ENCODE measurements at places on chromosomes 2 and 18.

DNA sequence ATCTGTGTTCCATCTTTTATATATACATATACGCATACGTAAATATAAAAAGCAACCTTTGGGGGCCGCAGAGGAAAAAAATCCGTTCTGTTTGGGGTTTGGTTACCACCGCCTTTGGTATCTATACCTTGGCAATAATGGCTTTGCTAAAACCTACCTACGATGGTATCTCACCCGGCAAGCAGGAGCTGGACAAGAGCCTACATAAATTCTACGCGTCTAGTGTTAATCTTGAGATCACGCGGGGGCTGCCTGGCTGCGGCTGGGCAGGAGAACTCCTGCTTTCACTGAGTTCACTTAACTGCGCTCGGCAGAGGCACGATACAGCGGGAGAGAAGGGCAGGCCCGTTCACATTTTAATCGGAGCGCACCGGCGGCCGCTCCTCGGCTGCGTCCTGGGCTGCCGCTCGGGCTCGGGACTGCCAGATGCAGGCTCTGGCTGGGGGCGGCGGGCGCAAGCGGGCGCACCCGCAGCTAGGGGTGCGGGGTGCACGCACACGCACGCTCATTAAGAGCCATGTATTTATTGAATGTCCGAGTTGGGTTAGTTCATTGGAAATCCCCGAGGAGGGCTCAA, 1.7 kb upstream of the POU3F3 start:
- no peak for DNase-seq

DNA sequence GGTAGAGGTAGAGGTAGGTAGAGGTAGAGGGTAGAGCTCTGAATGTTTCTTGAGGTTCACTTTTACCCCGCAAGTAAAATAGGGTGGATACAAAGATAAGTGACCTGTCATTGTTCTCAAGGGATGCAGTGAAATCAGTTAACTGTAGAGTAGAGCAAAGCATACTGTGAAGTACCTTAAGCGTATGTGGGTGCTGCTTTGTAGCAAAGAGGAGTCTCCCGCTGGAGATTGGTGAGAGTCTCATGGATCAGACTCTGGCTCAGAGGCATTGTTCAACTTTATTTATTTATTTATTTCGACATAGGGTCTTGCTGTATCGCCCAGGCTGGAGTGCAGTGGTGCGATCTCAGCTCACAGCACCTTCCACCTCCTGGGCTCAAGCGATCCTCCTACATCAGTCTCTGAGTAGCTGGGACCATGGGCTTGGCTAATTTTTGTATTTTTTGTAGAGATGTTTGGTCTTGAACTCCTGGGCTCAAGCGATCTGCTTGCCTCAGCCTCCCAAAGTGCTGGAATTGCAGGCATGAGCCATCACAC, 38.7 kb downstream of the MTA3 start:
- DNase-seq, result no peak

DNA sequence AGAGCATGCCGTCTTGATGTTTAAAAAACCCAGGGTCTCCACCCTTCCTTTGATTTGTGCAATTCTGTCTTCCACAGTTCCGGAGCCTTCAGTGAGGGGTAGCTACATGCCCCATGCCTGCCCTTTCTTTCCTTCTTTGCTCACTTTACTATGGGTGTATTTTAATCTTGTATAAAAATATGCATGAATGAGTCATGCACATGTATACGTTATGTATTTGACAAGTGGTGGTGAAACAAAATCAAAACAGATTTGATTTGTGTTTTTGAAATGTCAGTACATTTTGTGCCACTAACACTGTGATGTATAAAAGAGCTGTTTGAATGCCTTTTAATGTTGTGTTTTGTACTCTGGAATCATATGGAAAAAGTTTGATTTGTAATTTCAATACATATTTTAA, 126.5 kb downstream of the RNF144A start:
- no peak for DNase-seq

- no peak for DNase-seq
Measured at GRCh38 chr2:238227587-238228032, 12.2 kb downstream of the HES6 start.

GRCh38 chr2:28615706-28616105, 119.8 kb downstream of the PLB1 start:
- no peak for DNase-seq

DNA sequence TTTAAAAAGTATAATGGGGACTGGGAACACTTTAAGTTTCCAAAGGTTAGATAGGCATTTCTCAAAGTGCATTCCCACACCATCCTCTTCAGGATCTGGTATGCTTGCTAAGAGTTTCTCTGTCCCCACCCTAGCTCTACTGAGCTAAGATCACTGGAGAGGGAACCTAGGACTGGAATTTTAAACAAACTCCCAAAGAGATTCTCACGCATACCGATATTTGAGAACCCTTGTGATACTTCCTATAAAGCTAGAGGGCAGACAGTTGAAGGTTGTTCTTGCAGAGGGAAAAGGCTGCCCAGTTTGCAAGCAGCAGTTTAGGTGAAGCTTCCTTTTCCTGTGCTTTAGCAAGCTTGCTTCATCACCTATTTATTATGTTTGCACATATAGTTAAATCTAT, 3.6 kb downstream of the CNRIP1 start:
- no peak for DNase-seq

DNA sequence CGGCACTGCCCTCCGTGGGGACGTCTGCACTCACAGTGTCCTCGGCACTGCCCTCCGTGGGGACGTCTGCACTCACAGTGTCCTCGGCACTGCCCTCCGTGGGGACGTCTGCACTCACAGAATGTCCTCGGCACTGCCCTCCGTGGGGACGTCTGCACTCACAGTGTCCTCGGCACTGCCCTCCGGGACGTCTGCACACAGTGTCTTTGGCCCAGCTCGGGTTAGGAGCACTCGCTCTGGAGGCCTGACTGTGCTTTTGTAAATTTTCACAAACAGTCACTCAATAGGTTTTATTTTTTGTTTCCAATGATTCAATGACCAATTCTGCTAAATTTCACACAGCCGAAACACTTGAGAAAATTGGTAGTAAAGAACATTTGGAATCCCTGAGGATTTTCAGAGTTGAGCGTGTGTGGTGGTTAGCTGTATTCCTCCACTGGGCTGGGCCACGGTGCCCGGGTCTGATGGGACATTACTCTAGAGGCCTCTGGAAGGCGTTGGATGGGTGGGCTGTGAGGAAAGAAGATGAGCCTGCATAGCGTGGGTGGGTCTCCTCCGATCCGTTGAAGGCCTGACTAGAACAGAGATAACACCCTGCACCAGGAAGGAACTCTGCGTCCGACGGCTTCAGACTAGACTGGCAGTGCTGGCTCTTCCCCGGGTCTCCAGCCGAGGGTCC, 134.8 kb downstream of the RTP5 start:
- DNase-seq, result no peak

- DNase-seq, result peak; percentile 26
Measured at GRCh38 chr2:161223139-161223732, 63.0 kb downstream of the TANK start.

GRCh38 chr18:50155406-50155805, 39.5 kb downstream of the MYO5B start:
- no peak for DNase-seq

DNA sequence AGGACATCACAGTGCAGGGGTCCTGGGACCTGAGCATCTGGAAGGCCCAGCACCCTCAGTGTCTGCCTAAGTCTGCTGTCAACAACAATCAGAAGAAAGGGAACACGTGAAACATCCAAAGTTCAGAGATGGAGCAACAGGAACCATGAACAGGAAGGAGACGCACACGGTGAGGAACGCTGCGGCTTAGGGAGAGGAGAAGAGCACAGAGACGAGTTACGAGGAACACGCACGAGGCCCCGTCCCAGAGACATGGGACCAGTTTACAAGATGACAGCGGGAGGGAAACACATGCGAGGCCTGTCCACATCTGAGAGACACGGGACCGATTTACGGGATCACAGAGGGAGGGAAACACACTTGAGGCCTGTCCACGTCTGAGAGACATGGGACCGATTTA, 2.9 kb upstream of the KCNG2 start:
- no peak for DNase-seq

DNA sequence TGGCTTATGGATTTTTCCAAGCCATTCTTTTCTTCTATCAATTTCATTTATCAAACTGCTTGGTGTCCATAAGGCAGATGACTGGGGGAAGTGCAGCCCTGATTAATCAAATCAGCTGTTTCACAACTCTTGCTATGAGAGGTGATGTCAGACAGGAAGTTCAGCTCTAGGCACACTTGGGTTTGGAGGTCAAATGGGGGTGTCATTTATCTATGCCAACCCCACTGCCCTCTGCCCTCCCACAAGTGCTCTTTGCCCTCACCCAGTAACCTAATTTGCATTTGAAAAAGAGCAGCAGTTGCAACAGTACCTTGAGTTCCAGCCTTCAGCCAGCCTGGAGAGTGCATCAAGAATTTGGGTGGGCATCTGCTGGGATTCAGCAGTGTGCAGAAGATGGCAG, 431.3 kb upstream of the SPRED2 start:
- DNase-seq, result no peak

DNA sequence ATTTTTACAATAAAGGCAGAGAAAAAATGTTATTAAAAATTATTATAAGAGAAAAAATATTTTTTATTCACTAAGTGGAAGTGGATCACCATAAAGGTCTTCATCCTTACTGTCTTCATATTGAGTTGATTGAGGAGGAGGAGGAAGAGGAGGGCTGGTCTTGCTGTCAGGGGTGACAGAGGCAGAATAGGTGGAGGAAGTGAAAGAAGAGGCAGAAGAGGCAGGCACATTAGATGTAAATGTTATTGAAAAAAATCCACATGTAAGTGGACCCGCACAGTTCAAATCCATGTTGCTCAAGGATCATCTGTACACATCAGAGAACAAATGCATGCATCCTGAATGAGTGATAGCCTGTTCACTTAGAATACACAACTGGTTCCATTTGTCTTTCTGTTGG, 6.4 kb upstream of the SPATS2L start:
- DNase-seq, result no peak

GRCh38 chr18:48142353-48142752, 211.9 kb upstream of the SMAD2 start:
- no peak for DNase-seq

DNA sequence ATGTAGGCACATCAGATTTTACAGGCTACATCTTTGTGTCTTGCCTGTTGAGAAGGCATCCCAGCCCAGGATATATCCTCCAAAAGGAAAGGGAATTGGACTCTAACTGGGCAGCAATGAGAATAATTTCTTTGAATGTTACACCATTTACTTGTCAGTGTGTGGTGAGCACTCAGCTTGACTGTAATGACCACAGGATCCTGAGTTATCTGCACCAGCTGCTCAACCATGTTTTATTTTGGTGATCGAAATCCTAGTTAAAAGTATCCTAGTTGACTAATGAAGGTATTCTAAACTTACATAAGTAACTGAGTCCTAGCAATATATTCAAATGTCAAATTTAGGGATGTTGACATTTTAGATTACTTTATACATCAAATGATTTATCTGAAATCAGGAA, 123.0 kb downstream of the MYO3B start:
- DNase-seq, result no peak

GRCh38 chr2:667332-667999, 9.7 kb downstream of the TMEM18 start:
- peak; percentile 67 for DNase-seq

- DNase-seq, result no peak
Measured at GRCh38 chr2:26550276-26551015, 72.5 kb upstream of the OTOF start.

DNA sequence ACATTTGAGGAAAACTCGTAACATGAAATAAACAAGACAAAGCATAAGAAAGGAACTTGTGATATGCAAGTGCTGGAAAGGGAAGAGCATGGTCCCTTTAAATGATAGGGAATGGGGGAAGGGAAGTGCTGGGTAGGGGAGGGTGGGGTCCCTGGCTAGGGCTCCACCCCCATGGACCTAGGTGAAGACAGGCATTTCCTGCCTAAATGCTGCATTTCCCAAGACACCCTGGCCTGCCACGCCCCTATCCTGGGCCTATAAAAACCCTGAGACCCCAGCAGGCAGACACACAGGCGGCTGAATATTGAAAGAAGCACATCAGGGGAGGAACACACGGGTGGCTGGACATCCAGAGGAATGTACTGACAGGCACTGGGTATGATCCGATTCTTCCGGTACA, 499.9 kb downstream of the ZEB2 start:
- no peak for DNase-seq

- no peak for DNase-seq
Measured at GRCh38 chr2:106356291-106356690, 111.9 kb downstream of the RGPD3 start.

GRCh38 chr2:68454719-68455118, 12.4 kb downstream of the FBXO48 start:
- DNase-seq, result no peak

- no peak for DNase-seq
Measured at GRCh38 chr18:57767259-57768050, 35.7 kb downstream of the ATP8B1 start.

DNA sequence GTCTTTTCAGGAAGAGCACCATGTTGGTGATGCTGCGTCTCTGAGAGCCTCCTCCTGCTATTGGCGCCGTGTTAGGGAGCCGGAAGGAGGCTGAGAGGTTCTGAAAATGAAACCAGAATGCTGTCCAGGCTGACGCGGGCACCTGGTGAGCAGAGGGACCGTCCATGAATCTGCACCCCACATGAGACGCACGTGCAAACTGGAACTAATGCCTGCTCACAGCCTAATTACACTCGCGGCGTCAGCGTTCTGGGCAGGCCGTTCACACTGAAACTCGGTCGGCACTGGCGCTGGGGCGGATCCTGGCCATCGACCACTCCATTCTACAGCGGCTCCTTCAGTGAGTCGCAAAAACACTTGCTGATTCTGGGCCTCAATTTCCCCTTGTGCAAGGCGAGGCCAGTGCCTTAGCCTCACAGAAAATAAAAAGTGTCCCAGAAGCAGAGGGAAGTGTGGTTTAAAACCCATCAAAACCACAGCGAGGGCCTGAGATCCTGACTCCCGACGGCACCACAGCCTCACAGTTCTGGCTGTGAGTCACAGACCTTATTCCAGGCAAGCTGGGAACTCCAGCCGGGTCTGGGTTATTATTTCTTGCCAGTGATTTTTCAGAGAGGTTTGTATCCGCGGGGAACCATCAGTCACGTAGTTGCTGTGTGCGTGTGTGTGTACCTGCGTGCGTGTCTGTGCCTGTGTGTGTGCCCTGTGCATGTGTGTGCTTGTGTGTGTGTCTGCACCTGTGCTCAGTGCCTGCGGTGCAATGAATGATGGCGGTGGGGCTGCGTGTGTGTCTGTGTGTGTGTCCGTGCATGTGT, 49.1 kb upstream of the CTDP1 start:
- DNase-seq, result no peak

DNA sequence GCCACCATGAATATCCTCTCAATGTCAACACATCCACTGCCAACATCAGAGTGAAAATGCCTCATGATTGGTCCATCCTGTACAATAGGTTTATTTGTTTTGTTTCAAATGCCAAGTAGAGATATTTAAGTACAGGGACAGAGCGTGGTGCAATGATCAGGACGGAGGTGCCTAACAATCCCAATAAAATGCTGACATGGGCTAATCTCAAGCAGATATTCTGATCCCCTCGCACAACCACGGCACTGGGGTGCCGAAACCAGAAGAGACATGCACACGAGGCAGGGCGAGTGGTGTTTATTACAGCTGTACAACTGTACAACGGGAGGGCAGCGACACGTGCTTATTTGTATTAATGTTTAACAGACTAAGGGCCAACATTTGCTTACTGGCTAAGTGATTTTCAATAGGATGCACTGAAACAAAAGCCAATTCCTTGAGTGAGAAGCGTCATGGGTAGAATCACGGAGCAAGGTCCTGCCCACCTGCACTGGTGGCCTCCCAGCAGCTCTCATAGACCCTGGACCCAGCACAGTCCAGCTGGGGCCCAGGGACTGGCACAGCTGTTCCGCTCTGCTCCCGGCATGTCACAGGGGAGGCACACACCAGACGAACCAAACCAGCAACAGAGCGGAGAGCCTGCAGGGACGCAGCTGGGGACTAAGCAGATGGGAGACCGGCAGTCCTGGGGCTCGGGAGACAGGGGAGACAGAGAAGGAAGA, 101.4 kb downstream of the HDAC4 start:
- no peak for DNase-seq
